Stimulated activated CD4-positive, alpha-beta T cell treated with anti-CD3 and anti-CD28 coated beads, Interleukin-4, amount 100 ng/mL, for 1 hour (primary cell): ENCODE measurements at places on chromosomes 5 and 9.

- DNase-seq = no peak
Measured at GRCh38 chr9:97602430-97602829, 30.7 kb downstream of the TSTD2 start.

DNA sequence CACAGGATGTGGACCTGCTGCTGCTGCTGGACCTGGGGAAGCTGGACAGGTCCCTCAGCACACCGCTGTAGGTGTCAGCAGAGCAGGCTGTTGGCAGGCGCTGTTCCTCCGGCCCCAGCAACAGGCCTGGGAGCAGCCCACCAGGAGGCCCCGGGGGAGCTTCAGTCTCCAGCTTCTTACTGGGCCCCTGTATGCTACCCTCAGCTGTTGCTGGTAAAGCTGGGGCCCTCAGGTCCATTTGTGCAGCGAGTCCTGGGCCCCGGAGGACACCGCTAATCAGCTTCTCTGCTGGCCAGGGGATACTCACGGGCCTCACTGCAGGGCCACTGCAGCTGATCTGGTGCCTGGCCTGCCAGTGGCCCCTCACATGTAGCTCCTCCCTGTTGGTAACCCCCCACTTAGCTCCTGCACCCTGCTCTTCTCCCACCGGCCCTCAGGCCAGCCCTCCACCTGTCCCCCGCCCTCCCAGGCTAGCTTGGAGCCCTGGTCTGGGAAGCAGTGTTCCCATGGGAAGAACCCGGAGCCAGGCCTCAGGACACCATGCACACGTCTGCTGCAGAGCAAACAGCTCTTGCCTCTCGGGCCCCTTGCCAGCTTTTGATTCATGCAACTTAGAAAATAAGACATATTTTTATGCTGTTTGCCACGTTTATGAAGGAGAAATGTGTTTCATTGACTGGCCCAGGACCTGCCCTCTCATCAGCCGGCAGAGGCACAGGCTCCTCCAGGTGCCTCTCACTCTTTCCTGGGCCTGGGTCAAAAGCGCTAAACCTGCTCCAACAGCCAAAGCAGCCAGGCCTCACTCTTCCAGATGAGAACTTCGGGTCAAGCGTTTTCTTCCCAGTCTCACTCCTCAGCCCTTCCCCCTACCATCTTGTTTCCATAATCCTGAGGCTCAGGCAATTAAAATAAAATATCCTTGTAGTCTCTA lies 61.0 kb upstream of the ADAMTS2 start:
- no peak for DNase-seq

DNA sequence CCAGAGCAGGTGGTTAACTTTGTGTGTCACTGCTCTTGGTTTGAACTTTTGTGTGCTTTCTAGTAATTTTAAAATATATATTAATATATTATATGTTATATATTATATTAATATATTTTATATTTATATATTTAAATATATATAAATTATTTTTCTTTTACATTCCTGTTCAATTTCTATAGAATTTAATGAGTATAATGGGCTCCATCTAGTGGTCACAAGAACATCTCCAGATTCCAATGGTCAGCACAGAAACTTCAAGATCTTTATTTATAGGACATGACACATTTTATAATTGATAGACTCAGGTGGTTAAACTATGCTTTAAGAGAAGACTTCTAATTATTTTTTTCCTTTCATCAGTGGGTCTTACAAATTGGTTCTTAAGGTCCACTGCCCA lies 39.1 kb downstream of the COL23A1 start:
- DNase-seq = no peak

DNA sequence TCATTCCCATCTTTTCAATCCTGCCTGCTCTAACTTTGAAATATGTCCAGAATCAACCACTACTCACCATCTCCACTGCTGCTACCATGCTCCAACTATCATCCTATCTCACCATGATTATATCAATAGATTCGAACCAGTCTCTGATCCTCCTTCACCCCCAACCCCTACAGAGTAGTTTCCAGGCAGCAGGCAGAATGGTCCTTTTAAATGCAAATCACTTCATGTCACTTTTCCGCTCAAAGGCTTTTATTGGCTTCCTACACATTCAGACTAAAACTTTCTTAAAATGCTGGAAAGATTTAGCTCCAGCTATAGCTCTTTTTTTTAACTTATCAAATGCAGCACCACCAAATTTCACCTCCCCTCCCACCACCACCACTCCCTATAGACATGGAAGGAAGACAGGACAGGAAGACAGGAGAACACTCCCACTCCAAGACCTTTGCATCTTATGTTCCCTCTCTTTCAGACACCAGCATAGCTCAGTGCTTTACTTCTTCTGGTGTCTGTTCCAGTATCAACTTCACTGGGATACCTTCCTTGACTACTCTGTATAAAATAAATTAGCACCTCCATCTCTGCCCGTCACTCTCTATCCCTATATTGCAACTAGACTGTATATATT lies 9.9 kb upstream of the PPP2R2B start:
- no peak for DNase-seq

GRCh38 chr5:159937580-159937979 lies 21.3 kb downstream of the ADRA1B start:
- no peak for DNase-seq

- DNase-seq = no peak
Measured at GRCh38 chr5:8188874-8189565, 320.1 kb downstream of the MTRR start.

GRCh38 chr9:115071176-115071575 lies 46.8 kb downstream of the TNC start:
- DNase-seq = no peak

DNA sequence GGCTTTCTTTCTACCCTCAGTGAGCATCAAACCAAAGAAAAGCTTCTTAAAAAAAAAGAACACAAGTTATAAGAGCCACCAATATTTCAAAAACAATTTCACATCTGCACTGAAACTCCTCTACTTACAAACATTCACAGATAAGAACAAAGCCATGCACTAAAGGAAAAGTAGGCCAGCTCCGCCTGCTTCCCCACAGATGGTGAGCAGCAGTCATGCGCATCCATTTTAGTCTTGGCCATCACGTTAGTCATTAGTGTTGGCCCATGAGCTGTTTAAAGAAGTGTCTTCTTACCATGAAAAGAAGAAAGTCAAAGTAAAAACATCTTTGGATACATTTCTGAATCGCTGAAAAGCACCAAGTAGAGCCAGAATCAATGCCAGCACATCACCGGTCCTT lies 40.0 kb upstream of the SMIM23 start:
- DNase-seq = no peak

- DNase-seq = no peak
Measured at GRCh38 chr5:139635606-139636206, 12.4 kb upstream of the CXXC5 start.

GRCh38 chr5:61313960-61314681 lies 17.9 kb upstream of the ZSWIM6 start:
- DNase-seq = no peak

DNA sequence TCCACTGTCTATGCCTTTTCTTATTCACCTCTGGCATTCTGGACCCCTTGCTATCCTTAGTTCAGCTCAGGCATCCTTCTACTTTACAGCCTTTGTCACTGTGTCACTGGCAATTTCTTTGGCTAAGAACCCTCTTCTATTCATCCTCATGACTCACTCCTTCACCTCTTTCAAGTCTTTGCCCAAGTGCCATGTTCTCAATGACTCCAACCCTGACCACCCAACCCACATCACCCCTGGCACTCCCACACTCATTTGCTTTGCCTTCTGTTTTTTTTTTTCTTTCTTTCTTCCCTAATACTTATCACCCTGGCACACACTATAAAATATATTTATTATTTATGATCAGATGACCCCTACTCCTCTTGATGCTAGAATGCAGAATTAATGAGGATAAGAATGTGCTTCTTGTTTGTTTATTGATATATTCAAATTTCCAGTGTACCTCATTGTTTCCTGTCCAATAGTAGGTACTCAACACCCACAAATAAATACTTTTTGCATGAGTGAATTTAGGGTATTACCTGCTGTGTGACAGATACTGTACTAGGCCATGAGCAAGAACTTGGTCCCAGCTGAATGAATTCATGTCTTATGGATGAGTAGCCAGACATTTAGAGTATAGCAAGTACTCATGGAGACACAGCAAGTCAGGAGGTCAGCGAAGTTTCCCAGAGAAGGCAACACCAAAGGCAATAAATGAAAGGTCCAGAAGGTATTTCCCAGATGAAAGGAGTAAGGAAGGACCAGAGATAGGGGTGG lies 236.1 kb downstream of the PAPPA start:
- no peak for DNase-seq

DNA sequence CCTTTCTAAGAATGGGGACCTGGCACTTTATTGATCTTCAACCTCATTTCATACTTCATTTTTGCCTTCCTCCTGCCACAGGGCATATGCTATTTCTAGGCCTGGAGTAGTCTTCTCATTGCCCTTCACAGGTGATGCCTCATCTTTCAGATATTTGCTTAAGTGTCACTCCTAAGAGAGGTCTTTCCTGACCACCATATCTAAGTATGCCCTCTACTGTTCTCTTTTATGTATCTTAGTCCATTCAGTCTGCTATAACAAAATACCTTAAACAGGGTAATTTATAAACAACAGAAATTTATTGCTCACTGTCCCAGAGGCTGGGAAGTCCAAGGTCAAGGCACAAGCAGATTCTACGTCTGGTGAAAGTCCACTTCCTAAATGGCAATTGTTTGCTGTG lies 99.1 kb downstream of the ADAMTS6 start:
- no peak for DNase-seq

DNA sequence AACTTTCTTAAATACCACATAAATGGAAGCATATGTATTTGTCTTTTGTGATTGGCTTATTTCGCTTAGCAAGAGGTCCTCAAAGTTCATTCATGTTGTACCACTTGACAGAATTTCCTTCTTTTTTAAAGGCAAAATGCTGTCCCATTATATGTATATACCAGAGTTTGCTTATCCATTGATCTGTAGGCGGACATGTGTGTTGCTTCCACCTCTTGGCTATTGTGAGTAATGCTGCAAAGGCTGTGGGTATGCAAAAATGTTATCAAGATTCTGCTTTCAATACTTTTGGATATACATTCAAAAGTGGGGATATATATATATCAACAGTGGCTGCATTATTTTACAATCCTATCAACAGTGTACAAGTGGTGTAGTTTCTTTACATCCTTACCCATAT lies 271.0 kb downstream of the PRR16 start:
- DNase-seq = no peak

- DNase-seq = no peak
Measured at GRCh38 chr5:77936365-77936693, 160.2 kb upstream of the TBCA start.

DNA sequence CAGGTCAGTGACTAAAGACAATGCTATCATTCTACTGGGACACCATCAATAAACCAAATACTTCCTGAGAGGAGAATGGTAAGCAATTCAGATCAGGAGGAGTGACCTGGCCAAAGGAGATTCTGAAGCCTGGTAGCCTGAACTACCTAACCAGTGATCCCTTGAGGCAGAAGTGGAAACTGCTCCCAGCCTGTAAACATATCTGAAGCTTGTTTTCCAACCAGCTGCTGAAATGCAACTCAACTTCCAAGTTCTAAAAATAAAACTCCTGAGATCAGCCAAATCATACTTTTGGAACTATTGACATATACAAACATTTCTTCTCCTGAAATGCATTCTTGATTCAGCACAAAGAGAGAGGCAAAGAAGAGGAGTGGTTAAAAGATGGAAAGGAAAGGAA lies 204.1 kb downstream of the EBF1 start:
- no peak for DNase-seq

- no peak for DNase-seq
Measured at GRCh38 chr5:75260708-75261107, 24.0 kb upstream of the ANKRD31 start.

DNA sequence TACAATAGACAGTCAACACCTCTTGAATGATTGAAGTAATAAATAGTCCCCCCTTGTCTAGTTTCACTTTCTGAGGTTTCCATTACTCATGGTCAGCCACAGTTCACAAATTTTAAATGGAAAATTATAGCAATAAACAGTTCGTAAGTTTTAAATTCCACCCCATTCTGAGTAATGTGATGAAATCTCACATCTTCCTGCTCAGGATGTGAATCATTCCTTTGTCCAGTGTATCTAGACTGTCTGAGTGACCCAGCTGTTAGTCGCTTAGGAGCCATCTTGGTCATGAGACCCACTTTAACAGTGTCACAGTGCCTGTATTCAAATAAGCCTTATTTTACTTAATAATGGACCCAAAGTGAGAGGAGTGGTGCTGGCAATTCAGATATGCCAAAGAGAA lies 311.6 kb upstream of the PRR16 start:
- no peak for DNase-seq

DNA sequence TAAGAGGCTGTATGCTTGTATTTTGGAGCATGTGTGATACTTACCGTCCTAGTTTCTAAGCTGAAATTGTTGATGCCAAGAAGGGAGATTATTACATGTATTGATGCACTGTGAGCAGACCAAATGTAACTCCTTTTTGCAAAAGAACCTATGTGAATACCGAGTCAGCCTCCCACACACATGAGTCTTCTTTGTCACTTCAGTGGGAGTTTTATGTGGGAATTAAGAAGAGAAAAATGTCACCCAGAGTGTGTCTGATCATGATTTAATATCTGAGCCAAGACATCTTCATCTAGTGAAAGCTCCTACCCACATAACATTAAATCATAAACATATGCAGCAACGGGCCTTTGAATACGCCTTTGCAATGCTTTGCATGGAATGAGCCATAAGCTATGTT lies 380.3 kb upstream of the ACTBL2 start:
- no peak for DNase-seq

GRCh38 chr9:14372437-14373335 lies 58.7 kb upstream of the NFIB start:
- no peak for DNase-seq
